SW480 (cell line): ENCODE measurements at places on chromosomes 5 and 9.

DNA sequence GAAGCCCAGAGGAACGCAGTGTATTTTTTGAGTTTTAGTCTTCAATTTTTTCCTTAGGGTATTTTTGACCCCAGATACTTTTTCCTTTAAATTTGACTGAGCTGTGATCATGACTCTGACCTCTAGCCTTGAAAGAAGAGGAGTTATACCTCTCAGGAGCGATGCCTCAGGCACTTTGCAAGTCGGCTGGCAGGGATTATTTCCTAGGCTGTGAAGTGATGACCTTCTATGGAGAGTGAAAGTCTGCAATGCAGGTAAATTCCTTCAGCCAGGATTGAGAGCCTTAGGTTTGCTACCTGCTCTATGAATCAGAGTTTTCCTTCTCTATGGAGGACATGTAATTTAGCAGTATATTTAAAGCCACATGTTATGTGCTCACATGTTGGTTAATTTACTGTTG, 10.8 kb upstream of the NUDT12 start:
- no peak for DNase-seq

GRCh38 chr5:81202655-81203054, 30.5 kb upstream of the CKMT2 start:
- DNase-seq: no peak

DNA sequence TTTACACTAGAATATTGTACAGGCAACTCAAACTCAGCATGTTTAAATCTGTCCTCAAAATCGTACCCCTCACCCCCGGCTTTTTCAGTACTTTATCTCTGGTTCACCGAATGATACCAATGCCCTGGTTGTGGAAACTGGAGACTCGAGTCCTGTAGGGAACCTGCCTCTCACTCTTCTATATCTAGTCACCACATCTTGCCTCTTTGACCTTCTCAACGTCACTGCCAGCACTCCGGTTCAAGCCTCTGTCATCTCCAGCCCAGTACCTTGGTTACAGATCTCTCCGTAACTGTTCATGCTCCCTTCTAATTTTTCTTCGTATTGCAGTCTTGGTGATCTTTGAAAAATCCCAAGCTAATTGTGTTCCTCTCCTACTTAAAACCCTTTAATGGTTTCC, 6.7 kb downstream of the SLC44A1 start:
- DNase-seq: no peak

GRCh38 chr5:157558681-157559080, 16.9 kb downstream of the ADAM19 start:
- DNase-seq: no peak

- no peak for DNase-seq
Observed at GRCh38 chr5:41345295-41345694, 132.0 kb upstream of the C6 start.

DNA sequence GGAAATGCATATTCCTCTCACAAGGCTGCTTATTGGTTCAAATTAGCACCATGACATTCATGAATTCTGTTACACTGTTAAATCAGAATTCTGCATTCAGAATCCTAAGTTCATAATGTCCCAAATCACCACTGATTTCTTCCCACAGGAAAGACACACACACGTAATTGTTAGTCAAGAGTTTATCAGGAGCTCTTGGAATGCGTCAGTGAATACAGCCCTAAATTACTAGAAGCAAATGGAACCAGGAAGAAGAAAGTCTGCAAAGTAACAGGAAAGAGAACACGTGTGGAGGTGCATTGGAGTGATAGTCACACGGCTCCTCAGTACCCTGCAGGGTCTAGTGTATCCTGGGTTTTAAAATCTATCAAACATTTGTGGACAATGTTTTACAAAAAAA, 110.2 kb downstream of the ANXA2R start:
- DNase-seq: no peak

DNA sequence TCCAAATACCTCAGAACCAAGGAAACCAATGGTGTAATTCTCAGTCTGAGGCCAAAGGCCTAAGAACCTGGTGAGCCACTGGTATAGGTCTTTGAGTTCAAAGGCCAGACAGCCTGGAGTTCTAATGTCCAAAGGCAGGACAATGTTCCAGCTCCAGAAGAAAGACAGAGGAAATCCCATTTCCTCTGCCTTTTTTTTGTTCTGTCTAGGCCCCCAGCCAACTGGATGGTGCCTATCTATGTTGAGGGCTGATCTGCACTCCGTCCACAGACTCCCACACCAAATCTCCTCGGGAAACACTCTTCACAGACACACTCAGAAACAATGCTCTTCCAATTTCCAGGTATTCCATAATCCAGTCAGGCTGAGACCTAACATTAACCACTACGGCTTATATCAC, 30.1 kb downstream of the FNIP1 start:
- no peak for DNase-seq

GRCh38 chr9:135330307-135330631, 149.3 kb upstream of the PPP1R26 start:
- no peak for DNase-seq

- DNase-seq: no peak
Observed at GRCh38 chr9:21552244-21553170, 70.4 kb upstream of the IFNE start.

GRCh38 chr5:57725658-57726504, 243.3 kb upstream of the ACTBL2 start:
- no peak for DNase-seq

- no peak for DNase-seq
Observed at GRCh38 chr9:120750421-120750820, 36.2 kb upstream of the MEGF9 start.

DNA sequence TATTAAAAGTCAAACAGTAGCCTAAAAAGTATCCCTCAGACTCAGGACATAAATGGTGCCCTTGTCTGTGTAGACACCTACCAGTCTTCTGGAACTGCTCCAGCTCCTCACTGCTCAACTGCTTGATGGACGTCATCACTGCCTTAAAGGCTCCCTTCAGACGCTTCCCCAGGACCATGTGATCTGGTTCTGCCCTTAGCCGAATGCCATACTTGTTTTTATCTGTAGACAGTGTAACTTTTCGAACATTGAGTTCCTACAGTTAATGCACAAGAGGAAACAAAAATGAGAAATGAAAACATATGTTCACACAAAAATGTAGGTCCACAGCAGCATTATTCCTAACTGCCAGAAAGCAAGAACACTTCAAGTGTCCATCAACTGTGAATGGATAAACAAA, 46.2 kb downstream of the IARS1 start:
- no peak for DNase-seq

DNA sequence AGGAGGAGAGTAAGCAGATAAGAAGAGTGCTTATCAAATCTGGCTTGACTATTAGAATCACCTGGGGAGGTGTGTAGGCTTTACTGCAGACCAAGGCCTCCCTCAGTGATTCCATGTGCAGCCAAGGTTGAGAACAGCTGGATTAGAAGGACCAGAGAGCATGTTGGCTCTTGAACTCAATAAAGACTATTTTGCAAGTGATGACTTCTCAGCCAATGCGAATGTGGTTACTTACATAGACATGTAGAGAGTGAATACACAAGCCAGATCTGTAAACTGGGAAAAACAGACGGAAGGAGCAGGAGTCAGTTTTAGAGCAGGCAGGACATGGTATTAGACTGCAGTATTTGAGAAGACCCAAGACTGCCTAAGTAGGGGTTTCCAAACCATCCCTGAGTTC, 48.5 kb downstream of the MAMDC2 start:
- DNase-seq: no peak

DNA sequence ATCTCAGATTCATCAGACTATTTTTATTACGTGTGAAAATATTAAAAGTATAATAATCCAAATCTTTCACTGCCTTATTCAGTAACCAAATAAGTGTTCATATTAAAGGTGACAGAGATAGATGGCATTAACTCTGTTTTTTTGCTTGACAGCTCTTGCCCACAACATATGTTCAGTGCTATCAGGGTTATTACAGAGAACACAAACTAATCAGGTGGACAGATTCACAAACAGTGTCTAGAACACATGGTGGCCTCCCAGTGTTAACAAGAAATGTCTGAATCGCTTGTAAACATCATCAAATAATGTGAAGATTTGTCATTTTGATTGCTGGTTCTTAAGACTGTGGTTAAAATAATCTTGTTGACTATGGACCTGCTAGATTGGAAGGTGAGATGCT, 609.1 kb upstream of the GRAMD2B start:
- no peak for DNase-seq

DNA sequence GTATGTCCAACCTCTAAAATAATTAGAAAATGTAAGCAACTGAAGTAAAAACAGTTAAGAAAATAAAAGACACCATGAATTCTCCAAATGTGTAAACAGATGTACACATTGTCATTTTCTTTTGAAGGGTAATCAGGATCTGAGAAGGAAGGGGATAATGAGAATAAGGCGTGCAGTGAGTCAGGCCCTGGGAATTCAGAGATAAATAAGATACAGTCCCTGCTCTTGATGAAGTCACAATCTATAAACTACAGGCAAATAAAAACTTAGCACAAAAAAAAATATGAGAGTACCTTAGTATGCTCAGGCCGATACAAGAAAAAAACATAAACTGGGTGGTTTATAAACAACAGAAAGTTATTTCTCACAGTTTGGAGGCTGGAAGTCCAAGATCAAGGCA, 315.3 kb downstream of the DNAH5 start:
- no peak for DNase-seq

DNA sequence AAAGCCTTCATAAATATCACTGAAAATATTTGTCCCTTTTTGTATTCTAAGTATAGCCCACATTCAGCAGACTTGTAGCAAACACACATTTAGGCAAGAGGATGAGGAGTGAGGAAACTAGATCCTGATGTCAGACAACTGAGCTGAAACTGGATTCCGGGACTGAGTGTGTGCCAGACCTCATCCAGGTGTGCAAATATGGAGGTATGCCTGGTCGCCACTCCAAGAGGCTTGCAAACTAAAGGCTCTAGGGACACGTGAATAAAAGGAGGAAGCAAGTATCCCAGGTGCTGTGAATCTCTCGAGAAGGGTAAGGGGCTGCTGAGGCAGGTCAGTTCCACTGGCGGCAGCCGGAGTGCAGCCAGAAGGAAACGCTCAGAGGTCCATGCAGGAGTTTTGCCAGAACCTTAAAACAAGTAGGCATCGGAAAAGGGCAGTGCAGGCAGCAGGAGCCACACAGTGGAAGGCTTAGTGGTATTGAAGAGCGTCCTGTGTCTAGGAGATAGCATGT, 77.4 kb upstream of the ALDH1B1 start:
- DNase-seq: no peak

DNA sequence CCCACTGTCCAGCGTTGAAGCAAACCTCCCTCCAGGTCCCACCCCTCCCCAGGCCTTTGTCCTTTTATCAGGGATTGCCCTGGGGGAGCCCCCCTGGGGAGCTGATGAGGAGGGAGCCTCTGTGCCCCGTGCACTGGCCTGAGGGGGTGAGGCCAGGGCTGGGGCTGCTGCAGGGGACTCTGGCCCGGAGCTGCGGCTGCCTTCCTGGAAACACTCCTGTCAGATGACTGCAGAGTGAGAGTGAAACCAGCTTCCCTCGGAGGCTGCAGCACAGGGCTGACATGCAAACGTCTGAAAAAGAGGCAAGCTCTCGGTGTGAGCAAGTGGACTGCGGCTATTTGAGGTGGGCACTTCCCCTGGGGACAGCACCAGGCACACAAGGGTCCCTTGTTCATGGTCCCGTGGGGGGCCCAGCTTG, 4.6 kb upstream of the TRAF2 start:
- no peak for DNase-seq

DNA sequence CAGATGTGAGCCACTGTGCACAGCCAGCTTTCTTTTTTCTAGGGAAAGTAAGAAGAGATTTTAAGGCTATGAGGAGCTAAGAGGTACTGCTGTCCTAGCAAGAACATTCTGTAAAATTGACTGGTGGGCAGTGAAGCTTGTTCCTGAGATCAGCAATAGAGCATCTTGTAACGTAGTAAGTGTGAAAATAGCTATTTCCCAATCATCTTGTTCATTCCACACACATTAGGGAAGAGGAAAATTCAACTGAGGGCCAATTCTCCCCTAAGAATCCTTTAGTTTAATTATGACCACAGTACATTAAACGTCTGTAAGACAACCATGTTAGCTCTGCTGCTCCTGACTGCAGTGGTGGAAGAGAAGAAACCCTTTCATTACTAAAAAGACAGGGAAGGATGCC, 246.2 kb downstream of the EFNA5 start:
- DNase-seq: no peak

DNA sequence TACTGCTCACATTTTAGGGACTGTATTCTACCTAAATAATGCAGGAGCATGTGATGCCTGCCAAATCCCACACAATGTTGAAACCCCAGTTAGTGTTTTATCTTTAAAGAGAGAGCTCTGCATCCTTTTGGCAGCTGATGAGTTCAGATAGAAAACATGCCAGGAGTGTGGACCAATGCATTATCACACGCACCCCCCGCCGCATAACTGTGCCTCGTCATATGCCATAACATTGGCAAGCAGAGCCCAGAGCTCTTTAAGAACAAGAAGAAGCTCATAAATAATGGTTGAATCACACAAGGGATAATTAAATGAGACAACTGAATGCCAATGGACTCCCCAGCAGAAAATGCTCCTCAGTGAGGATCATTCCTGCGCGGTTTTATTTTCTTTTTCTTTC, 52.8 kb upstream of the RORB start:
- no peak for DNase-seq

DNA sequence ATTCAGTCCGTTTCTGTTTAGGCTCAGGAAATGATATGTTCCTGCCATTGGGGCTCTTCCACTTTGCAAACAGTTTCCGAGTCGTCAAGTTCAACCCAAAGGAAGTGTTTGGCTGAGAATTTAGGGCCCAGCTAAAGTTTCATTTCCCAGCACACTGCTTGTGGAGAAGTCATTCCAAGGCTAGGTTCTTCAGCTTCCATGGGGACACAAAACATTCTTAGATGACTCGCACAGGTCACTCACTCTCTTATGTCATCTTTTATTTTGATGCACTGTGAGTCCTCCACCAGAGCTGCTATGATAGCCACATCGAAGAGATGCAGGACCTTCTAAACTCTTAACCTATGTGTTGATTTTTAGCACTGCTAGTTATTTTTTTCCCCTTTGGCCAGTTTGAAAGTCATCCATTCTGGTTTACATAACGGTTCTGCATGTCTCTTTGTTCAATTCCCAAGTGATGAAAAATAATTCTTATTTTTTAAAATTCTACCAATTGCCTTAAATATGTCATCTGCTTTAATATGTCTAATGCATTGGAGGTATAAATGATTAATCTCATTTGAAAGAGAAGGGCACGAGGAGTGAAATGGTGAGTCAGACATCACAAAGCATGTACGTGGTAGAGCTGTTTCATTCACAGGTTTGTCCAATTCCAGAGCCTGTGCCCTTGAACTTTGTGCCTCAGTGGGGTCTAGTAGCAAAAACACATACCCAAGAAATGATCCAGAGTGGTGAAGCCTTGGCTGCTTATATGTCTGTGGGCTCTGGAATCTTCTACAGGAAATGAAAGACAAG, 84.3 kb downstream of the ZNF462 start:
- DNase-seq: no peak

- no peak for DNase-seq
Observed at GRCh38 chr5:171622010-171622409, 163.6 kb upstream of the SMIM23 start.

GRCh38 chr9:69931340-69931739, 110.7 kb downstream of the CFAP95 start:
- peak; percentile 23 for DNase-seq
